ENCODE measurements at places on chromosomes 4 and X. TPM values are rescaled to one million over a fixed set of nuclear protein-coding genes. Genes with fewer than 3 reads are reported as not detected.
A peak's percentile ranks its signal among the peaks of the same experiment; 100 is the strongest.

Gene NSUN7
- total RNA-seq, result not detected

DNA sequence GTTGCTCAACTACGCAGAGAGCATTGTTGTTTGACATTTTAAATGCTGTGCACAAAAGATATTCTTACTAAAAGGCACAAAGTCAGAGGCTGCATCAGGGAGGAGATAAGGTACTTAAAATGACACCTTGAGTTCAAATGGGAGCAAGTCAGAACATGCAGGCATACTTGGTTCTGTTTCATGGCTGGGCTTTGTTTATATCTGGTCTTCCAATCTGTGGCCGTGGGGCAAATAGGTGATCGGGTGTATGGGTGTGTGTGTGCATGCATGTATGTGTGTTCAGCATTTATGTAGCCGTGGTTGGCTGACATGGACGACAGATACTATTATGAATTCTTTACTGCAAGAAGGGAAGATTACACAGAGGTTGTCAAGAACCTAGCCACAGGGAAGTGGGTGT, 106.1 kb downstream of the RASL11B start:
- H3K27ac ChIP-seq, result peak overlapping the region; percentile 3
- peak; percentile 47 for DNase-seq
- no peaks in the 10 kb centered on the region for H3K27me3 ChIP-seq
- peaks cover 13% of the 10 kb centered on the region for H3K4me1 ChIP-seq
- no peaks in the 10 kb centered on the region for H3K36me3 ChIP-seq

DNA sequence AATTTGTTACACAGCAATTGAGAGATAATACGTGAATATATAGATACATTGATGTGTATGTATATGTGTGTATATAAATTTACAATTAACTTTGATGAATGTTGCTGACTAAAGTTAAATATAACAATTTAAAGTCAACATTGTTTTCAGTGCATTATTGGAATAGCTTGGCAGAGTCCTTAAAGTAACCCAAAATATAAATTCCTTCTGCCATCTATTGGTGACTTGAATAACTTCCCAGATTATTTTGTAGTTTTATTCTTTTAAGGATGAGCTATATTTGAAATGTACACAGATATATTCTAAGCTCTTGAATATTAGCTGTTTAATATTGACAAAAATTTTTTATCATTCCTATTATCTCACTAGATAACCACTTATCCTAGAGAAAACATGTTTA, 298.2 kb upstream of the FSTL5 start:
- no peaks in the 10 kb centered on the region for H3K36me3 ChIP-seq
- peak; percentile 15 for DNase-seq
- H3K4me1 ChIP-seq, result peaks cover under 1% of the 10 kb centered on the region
- H3K27me3 ChIP-seq, result no peaks in the 10 kb centered on the region
- no peak overlapping the region for H3K4me3 ChIP-seq

DNA sequence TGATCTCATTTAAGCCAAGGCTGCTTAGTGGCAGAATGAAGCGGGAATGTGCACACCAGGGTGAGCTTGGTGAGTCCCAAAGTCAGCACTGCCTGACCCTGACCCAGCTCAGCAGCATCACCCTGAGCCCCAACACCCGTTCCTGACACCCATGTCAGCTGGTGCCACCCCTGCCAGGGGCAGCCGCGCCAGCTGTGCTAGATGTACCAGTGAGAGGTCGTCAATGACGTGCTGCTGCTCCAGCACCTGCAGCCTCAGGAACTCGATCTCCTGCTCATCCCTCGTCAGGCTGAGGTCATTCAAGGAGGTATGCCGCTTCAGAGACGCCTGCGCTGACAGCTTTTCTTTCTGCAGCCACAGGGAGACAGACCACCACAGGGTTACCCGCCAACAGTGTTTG, 61.7 kb upstream of the C4orf50 start:
- no peaks in the 10 kb centered on the region for H3K36me3 ChIP-seq
- H3K27me3 ChIP-seq, result no peaks in the 10 kb centered on the region
- no peak for DNase-seq
- no peak overlapping the region for H3K4me3 ChIP-seq

DNA sequence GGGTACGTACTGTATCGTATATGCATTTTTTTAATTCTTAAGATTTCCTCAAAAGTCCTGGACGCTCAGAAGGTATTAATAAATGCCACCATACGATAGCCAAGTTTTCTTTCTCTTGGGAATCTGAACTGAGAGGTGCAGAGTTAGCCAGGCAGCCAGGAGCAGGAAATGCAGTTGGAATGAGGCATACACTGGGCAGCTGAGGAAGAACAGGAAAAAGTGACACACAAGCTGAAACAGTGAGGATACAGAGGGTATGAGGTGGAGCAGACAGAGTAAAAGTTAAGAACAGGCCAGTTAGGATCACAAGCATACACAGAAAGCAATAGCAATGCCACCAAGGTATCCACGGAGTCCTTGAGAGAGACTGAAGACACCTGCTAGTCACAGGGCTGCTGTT, 13.4 kb downstream of the UFSP2 start:
- DNase-seq, result no peak
- no peaks in the 10 kb centered on the region for H3K4me1 ChIP-seq
- H3K27ac ChIP-seq, result no peak overlapping the region
- H3K27me3 ChIP-seq, result no peaks in the 10 kb centered on the region
- H3K36me3 ChIP-seq, result peaks cover 30% of the 10 kb centered on the region
- no peak overlapping the region for H3K4me3 ChIP-seq

DNA sequence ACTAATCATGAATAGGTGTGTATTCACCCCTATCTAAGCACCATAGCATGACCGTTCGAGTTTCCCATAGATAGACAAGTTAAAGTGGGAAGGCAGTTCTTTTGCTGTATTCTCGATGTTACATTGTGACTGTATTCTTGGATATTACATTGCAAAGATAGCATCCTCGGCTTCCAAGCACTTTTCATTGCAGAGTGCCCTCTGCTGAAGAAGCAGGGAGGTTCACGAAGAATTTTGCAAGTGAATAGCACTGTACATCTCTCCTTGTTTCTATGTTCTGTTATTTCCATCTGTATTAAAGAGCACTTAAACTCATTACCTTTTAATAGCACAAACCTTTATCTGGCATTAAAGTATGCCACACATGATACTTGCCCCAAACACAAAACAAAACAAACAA, 426.7 kb upstream of the ARX start:
- no peaks in the 10 kb centered on the region for H3K36me3 ChIP-seq
- DNase-seq, result peak; percentile 16
- H3K4me3 ChIP-seq, result no peak overlapping the region
- H3K27ac ChIP-seq, result no peak overlapping the region
